ENCODE measurements at places on chromosomes 13 and 19. TPM values are rescaled to one million over a fixed set of nuclear protein-coding genes. Genes with fewer than 3 reads are reported as not detected.

DNA sequence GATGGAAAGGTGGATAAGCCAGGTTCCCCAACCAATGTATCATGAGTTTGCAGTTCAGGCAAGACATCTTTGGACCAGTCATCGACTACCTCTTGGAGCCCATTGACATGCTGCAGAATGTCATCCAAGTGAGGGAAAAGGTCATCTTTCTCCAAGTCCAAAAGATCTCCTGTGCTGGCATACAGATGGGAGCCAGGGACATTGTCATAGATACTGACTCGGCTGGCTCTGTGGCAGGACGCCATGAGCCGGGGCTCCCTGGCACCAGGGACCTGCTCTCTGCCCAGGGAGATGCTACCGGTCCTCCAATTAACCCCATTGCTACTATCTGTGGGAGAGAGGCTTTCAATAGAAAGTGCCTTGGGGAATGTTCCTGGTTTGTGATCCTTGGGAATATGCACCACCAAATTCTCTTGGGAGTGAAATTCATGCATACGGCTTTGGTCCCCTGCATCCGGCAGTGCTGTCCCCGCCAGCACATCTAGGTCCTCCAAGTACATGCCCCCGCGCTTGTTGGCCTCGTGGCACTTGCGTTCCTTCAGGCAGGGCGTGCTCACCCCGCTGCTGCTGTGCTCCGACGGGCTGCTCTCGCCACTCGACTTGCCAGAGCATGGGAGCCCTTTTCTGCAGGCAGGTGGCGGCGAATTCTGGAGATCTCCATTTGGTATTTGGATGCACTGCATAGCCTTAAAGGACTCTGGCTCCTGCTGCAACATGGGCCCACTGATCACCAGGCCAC lies 113.0 kb downstream of the KL start:
- no peak overlapping the region for H3K4me3 ChIP-seq
- no peaks in the 10 kb centered on the region for H3K4me1 ChIP-seq
- H3K27ac ChIP-seq, result no peak overlapping the region
- H3K27me3 ChIP-seq, result no peaks in the 10 kb centered on the region
- H3K36me3 ChIP-seq, result no peaks in the 10 kb centered on the region
- DNase-seq, result no peak

DNA sequence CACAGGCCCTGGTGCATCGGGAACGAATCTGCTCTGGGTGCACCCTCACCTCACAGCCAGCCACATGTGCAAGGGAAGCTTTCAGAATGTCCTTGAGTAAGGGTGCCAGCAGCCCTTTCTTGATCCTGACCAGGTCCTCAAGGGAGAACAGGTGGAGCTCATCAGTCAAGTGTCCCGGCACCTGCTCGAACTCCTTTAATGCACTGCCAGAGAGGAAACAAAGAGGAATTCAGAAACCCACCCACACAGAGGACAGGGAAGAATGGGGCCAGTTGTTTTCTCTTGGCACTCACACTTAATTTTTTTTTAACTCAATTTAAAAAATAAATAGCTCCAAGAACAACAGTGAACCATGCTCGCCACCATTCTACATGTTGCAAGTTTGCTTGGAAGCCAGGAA lies 41.7 kb downstream of the RUBCNL start:
- no peak overlapping the region for H3K27ac ChIP-seq
- H3K4me1 ChIP-seq, result peaks cover 5% of the 10 kb centered on the region
- no peak for DNase-seq
- no peak overlapping the region for H3K4me3 ChIP-seq

DNA sequence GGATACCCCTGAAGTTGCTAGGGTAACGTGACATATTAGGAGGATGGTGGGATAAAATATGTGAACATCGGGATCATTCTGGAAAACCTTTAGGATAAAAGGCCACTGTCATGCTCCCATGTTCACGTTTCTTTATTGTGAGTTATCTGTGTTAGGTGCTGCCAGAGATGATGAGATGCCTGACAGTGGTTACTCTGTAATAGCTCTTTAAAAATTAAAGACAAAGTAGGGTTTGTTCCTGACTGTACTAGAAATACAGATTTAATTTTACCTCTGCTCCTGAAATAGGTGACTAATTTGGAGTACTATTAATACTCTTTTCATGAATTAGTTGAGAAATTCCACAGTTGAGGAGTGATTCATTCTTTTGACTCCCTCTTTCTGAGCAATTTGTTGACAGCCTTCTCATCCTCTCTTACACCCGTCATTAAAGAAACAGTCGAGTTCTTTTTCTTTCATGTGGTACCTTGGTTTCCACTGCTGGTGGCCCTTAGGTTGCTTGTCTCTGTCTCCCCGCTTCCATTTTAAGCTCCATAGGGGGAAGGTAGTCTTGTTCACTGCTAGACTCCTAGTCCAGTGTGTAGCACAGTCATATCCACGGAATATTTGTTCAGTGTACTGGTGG lies 28.4 kb downstream of the SAE1 start:
- no peaks in the 10 kb centered on the region for H3K27me3 ChIP-seq
- peak overlapping the region; percentile 68 for H3K27ac ChIP-seq
- H3K4me1 ChIP-seq, result peaks cover 51% of the 10 kb centered on the region

DNA sequence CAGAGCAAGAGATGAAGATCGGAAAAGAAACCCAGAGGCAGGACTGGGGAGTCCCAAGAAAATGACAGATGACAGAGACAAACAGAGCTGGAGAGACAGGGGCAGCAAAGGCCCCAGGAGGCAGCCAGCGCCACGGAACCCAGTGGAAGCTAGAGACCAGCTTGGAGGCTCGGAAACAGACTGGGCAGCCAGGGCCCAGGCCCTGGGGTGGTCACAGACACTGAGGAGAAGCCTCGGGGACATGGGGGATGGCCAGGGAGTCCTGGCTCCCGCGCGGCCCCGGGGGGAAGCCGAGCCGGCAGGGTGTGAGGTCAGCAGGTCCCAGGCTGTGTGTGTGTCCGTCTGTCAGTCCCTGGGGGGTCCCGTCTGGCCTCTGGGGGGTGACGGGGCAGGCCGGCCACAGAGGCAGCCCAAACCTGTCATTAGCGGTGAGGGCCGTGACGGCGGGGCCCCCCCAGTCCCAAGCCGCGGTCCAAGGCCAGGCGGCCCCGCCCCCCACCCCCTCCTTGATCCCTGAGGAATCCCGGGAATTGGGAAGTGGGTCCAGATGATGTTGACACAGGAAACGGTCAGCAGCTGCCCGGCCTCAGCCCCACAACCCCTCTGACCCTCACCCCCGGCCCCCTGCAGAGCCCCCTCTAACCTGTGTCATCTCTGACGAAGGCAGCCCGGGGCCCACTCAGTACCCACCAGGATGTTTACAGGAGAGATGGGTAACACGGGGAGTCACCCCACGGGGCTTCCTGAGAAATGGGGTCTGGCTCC lies 2.5 kb upstream of the TMEM190 start:
- H3K27me3 ChIP-seq, result peaks cover 50% of the 10 kb centered on the region
- no peaks in the 10 kb centered on the region for H3K36me3 ChIP-seq
- peaks cover 9% of the 10 kb centered on the region for H3K4me1 ChIP-seq

DNA sequence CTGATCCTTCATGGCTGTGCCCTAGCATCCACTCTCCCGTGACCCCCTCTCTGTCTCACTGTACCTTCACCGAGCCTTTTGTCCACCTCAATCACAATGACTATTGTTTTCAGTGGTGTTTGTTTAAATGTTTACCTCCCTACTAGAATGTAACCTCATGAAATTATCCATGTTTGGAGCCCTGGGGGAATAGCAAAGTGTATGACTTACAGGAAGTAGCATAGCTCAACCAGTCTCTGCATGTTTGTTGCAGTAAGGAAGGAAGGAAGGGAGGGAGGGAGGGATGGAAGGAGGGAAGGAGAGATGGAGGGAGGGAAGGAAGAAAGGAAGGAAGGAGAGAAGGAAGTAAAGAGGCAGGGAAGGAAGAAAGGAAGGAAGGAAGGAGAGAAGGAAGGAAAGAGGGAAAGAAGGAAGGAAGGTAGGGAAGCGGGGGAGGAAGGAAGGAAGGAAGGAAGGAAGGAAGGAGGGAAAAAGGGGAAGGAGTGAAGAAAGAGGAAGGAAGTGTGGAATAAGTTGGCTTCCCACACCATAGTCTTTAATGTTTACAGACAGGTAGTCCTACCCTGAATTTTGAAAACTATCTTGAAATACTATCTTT lies 421.4 kb downstream of the COG6 start:
- no peak for DNase-seq
- H3K27me3 ChIP-seq, result no peaks in the 10 kb centered on the region
- H3K27ac ChIP-seq, result no peak overlapping the region
- no peak overlapping the region for H3K4me3 ChIP-seq
- H3K4me1 ChIP-seq, result no peaks in the 10 kb centered on the region

GRCh38 chr13:43191546-43191945 lies 168.2 kb downstream of the DNAJC15 start:
- no peak overlapping the region for H3K27ac ChIP-seq
- no peak overlapping the region for H3K4me3 ChIP-seq
- H3K36me3 ChIP-seq, result no peaks in the 10 kb centered on the region
- H3K4me1 ChIP-seq, result no peaks in the 10 kb centered on the region

DNA sequence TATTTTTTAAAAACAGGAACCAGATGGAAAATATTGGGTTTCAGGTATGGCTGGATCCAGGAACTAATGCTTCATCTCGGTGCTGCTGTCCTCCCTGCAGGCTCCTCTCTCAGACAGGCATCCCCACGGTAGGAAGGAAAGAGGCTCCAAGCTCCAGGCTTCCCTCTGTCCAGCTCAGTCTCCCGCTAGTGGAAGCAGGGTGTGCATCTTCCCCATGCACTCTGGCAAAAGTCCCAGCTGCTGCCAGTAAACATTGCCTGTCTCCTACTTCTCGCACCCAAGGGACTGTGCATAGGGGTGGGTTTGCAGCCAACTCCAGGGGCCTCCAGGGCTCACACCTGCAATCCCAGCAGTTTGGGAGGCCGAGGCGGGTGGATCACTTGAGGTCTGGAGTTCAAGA lies 29.2 kb downstream of the IL12RB1 start:
- H3K4me3 ChIP-seq, result no peak overlapping the region
- DNase-seq, result no peak
- H3K36me3 ChIP-seq, result peaks cover 23% of the 10 kb centered on the region
- H3K27me3 ChIP-seq, result no peaks in the 10 kb centered on the region

DNA sequence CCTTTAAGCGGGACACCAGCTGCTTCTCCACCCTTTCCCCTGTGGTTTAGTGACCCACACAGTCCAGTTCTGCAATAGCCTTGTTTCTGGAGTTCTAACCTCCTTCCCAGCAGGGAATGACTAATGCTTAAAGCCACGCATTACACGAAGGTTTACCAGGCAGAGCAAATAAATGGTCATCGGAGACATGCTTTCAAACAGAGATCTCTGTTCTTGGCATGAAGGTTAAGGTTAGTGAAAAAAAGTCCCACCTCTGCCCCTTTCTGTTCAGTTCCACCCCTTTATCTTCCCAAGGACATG lies 25.3 kb upstream of the MEDAG start:
- H3K27me3 ChIP-seq, result peaks cover 3% of the 10 kb centered on the region
- no peak overlapping the region for H3K4me3 ChIP-seq
- no peaks in the 10 kb centered on the region for H3K4me1 ChIP-seq
- H3K36me3 ChIP-seq, result no peaks in the 10 kb centered on the region
- H3K27ac ChIP-seq, result no peak overlapping the region

DNA sequence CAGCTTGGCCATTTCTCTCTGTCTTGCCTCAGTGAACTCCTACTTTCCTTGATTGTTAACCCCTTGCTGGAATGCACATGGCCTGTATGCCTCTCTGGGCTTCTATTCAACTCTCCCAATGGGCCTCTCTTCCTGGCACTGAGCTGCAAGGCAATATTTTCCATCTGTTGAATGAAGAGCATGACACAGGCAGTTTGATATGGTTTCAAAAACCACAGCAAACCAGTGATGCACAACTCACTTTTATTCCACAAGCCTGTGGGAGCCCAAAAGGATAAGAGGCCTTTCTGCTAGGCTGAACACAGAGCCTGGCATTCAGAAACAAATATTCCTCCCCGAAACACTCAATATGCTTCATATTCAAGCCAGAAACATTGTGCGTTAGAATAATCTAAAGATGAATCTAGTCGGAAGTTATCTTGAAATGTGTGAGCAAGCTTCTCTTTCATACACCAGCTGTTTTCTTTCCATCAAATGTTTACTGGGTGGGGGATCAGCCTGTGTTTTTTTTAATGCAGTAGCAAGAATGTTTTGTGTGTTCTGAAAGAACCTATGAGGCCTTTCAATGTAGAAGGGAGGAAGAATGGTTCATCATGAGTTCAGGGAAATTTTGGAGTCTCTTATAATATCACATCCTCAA lies 443.1 kb upstream of the SPRY2 start:
- no peak for DNase-seq
- no peaks in the 10 kb centered on the region for H3K27me3 ChIP-seq
- H3K4me3 ChIP-seq, result no peak overlapping the region
- H3K36me3 ChIP-seq, result no peaks in the 10 kb centered on the region
- H3K4me1 ChIP-seq, result no peaks in the 10 kb centered on the region
- no peak overlapping the region for H3K27ac ChIP-seq

- H3K27me3 ChIP-seq, result no peaks in the 10 kb centered on the region
- H3K36me3 ChIP-seq, result no peaks in the 10 kb centered on the region
- H3K4me3 ChIP-seq, result no peak overlapping the region
- peaks cover 21% of the 10 kb centered on the region for H3K4me1 ChIP-seq
Observed at GRCh38 chr19:3338541-3339181, 27.7 kb upstream of the NFIC start.

- H3K27me3 ChIP-seq, result no peaks in the 10 kb centered on the region
- H3K27ac ChIP-seq, result no peak overlapping the region
- H3K36me3 ChIP-seq, result peaks cover 83% of the 10 kb centered on the region
- H3K4me1 ChIP-seq, result peaks cover 29% of the 10 kb centered on the region
- DNase-seq, result no peak
Observed at GRCh38 chr19:18131841-18132596, 20.9 kb upstream of the PIK3R2 start.

GRCh38 chr19:6967967-6968366 lies 53.3 kb downstream of the MBD3L2B start:
- H3K27me3 ChIP-seq, result no peaks in the 10 kb centered on the region
- no peak for DNase-seq
- H3K4me3 ChIP-seq, result no peak overlapping the region
- peaks cover 3% of the 10 kb centered on the region for H3K4me1 ChIP-seq

GRCh38 chr13:73850104-73850873 lies 283.9 kb downstream of the KLF12 start:
- H3K36me3 ChIP-seq, result peaks cover 6% of the 10 kb centered on the region
- no peak overlapping the region for H3K27ac ChIP-seq
- no peak for DNase-seq
- H3K4me3 ChIP-seq, result no peak overlapping the region
- no peaks in the 10 kb centered on the region for H3K27me3 ChIP-seq
- no peaks in the 10 kb centered on the region for H3K4me1 ChIP-seq

- no peaks in the 10 kb centered on the region for H3K36me3 ChIP-seq
- H3K27me3 ChIP-seq, result no peaks in the 10 kb centered on the region
- no peak overlapping the region for H3K4me3 ChIP-seq
- H3K27ac ChIP-seq, result no peak overlapping the region
- peaks cover 43% of the 10 kb centered on the region for H3K4me1 ChIP-seq
- DNase-seq, result no peak
Observed at GRCh38 chr19:3603121-3603811, 3.4 kb downstream of the TBXA2R start.

MEIS3 gene
- total RNA-seq, result not detected

ZNF446 gene
- 11.9 TPM for total RNA-seq

PSG7 gene
- not detected for total RNA-seq

ZNF729 gene
- total RNA-seq, result not detected

POSTN gene
- not detected for total RNA-seq

SIGLEC12 gene
- total RNA-seq, result not detected

OR10H1 gene
- 0.12 TPM for total RNA-seq

FUT2 gene
- total RNA-seq, result not detected

Measured in natural killer cell (primary cell).